ENCODE measurements at places on chromosomes 12 and 14.

DNA sequence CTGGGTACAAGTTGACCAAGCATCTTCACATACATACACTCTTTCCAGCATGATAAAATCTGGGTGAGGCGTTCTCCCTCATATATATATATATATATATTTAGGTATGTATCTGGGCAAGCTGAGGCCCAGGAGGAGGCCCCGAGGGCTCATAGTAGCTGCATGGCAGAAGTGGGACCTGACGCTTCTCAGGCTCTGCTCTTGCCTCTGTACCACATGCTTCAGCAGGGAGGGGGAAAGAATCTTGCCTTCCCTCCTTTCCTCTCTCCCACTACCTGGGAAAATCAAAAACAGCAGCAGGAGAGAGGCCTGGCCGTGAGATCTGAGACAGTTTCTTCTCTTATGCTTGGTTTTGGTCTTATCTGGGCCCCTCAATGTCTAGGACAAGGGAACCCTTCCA, 9.2 kb downstream of the PPP1R1A start:
- DNase-seq: no peak

DNA sequence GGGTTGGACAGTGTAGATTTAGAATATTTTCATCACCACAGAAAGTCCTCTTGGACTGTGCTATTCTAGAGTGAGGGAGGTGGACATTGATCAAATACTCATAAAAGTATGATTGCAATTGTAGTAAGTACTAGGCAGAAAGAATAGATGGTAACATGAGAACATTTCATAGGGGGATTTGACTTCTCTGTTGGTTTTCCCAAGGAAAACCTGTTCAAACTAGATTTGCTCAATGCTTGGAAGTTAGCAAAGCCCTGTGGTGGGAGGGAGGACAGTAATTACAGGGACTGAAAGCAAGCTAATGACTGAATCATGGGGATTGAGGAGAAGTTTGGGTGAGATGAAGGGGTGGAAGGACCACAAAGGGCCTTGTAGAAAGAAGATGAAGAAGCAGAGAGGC, 24.4 kb upstream of the EID3 start:
- DNase-seq: no peak

GRCh38 chr12:13094367-13094766, 9.1 kb downstream of the GSG1 start:
- peak; percentile 79 for DNase-seq

DNA sequence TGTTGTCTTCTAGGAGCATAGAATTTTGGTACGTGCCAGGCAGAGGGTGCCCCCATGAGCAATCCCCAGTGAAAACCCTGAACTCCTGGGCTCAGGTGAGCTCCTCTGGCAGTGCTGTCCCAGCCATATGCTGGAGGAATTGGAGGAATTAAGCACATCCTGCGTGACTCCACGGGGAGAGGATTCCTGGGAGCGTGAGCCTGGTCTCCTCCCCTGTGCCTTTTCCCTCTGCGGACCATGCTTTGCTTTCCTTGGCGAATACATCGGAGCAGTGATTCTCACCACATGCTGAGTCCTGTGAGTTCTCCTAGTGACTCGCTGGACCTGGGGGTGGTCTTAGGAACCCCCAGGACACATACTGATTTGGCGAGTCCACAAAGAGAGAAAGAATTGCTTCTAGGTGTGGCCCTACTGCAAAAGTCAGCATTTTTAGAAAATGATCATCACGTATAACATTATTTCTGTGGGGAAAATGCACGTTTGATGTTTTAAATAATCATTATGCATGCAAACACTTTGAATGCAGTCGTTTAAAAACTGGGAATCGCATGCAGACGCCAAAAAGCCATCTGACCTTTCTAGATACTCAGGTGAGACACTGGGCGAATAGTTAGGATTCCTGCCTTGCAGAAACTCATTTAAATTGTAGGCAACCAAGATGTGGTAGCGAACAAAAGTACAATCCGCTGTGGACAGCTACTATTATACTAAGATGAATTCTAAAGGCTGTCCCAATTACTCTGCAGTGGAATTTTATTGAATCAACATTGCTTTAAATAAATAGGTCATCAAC, 370.9 kb downstream of the TMEM132D start:
- no peak for DNase-seq

- DNase-seq: no peak
These were observed 25.2 kb downstream of the HAL start for GRCh38 chr12:95970905-95971304.

GRCh38 chr14:70890826-70891659, 16.2 kb upstream of the PCNX1 start:
- DNase-seq: peak; percentile 64

DNA sequence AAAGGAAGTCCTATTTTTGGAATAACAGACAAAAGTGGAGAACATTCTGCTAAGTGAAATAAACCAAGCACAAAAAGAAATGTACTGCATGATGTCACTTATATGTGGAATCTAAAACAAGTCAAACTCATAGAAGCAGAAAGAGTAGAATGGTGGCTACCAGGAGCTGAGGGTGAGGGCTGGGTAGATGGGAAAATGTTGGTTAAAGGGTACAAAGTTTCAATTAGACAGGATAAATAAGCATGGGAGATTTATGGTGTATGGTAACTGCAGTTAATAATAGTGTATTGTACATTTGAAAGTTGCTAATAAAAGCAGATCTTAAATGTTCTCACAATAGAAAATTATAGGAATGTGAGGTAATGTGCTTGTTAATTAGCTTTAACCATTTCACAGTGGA, 12.8 kb downstream of the LUM start:
- no peak for DNase-seq

GRCh38 chr14:104752735-104753527, at the start of gene SIVA1:
Gene SIVA1 (plus strand): TSS chr14:104753147. CDS start chr14:104753202, 55 bp downstream.
- peak; percentile 99 for DNase-seq

GRCh38 chr12:57226588-57227314, 2.8 kb upstream of the SHMT2 start:
- no peak for DNase-seq

DNA sequence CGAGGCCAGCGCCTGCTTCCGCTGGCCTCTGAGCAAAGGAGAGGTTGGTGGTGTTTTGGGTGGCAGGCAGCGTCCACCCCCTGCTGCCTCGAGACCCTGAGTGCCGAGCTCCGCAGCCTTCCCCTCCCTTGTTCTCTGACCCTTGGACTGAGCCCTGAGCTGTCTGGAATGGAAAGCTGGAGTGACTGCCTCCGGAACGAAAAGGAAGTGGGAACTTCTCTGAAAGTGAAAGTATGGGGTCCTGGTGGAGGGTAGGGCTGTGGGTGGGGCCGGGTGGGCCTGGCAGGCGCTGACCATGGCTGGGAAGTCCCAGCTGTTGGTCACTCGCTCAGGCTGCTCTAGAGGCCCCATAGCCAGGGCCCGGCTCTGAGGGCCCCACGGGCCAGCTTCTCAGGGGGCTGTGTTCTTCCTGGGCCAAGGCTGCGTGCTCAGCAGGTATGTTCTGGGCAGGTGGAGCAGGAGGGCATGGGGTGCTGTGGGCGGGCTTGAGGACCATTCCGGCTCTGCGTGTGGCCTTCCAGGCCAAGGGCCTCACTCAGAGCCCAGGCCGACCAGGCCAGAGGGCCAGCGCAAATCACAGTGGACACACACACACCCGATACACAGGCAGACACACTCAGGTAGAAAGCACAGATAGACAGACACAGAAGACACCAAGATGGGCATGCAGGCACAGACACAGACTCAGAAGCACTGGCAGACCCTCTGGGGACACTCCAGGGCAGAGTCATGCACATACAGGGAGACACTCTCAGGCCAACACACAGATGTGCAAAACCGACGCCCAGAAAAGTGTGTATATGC, at the start of gene EXOC3L4:
TSS of gene EXOC3L4 (plus strand) at position 320 of the 804 bp plus-strand sequence. CDS start 5,495 bp downstream, outside the sequence.
- DNase-seq: no peak

DNA sequence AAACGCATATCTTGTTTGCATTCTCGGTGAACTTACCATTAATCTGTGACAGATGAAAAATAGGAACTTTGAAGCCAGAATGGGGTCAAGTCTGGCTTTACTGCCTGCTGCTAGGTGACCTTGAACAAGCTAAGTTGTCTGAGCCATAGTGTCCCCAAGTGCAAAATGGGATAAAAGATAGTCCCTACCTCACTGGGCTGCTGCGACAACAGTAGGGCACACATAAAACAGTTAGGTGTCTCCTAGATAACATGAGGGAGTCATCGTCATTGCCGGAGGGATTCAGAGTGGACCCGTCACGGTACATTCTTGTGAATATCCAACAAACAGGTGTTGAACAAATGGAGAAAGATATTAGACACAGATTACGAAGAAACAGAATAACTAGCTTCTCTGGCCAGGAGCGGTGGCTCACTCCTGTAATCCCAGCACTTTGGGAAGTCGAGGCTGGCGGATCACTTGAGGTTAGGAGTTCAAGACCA, 71.2 kb downstream of the NINJ2 start:
- no peak for DNase-seq

GRCh38 chr12:114269153-114269552, 136.8 kb downstream of the TBX5 start:
- no peak for DNase-seq

GRCh38 chr12:52355176-52355575, 12.1 kb downstream of the KRT85 start:
- no peak for DNase-seq

DNA sequence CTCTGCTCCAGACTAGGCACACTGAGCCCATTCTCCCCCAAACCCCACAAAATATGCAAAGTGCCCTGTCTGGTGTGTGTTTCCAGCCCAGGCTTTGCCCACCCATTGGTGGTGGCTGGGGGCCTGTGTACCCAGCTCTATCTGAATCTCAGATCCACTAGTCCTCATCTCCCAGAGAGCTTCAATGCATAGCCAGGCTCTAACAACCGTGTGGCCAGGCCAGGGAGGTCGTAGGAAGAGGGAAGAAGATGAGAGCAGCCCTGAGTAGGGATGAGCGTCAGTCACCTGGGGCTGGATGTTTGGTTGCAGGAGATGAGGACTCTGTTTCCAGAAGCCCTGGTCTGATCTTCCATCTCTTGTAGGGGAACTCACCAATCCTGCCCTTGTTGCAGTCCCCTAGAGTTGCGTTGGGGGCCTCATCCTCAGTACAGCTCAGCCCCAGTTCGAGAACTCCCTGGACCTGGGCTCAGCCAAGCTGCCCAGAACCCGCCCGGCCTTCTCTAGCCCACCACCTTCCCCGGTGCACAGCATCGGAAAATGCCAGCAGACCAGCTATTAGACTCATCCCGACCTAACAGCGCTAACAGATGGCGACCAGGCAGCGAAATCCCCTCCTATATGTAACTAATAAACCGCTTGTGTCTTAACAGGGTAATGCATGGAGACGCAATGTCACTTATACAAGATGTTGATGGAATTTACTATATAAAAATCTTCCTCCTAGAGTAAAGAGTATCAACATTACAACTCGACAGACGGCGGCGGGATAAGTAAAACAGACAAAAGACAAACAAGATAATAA, 3.2 kb upstream of the LHX5 start:
- DNase-seq: no peak

- DNase-seq: no peak
These were observed 183.3 kb downstream of the CCDC59 start for GRCh38 chr12:82174936-82175335.

GRCh38 chr14:67016856-67017255, 172.4 kb upstream of the GARIN2 start:
- no peak for DNase-seq

DNA sequence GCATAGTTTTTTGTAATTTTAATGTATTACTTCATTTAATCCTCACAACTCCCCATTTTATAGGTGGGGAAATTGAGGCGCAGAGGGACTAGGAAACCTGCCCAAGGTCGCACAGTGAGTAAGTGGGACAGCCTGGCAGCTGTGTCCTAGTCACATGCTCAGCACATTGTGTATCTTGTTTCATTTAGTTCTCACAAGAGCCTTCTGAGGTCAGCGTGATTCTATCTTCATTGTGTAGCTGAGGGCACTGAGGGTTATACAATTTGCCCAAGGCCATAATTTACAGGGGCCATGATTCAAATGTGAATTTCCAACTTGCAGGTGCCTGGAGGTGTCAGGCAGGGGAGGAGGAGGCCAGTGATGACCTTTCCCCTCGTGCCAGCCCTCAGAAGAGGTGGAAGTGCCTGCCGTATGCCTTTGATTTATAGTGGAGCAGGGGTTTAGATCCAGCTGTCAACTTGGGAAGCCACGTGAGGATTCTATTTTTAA, 30.3 kb upstream of the SMOC1 start:
- DNase-seq: no peak

DNA sequence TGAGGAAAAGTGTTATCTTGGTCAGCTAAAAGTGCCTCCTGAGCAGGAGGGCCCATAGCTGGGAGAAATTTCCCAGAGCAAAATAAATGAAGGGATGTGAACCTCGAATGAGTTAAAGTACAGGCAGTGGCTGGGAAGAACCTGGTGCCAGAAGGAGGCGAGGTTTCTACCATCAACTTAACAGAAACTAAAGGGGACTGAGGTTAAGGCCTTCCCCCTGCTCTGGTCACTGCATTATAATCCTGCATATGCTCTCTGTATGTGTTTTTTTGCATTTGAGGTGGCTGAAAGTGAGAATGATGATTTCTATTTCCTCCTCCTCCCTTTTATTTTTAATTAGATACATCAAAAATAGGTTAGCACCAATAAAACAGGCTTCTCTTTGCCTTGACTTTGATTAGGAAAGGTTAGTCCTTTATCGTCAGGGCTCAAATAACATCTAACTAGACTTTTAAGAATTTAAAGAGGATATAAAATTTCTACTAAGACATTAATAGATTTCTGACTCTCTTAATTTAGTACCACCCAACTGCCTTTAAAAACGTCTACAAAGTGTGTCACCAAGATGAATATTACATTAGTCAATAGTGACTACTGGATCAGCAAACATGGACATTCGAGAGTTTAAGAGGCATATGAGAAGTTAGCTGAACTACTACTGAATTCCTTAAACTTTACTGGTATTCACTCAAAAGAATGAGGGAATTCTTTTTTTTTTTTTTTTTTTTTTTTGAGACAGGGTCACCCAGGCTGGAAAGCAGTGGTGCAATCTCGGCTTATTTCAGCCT, 49.2 kb downstream of the GALNT4 start:
- peak; percentile 52 for DNase-seq

GRCh38 chr14:32707742-32708500, 230.8 kb upstream of the NPAS3 start:
- DNase-seq: no peak

- DNase-seq: peak; percentile 55
These were observed 286.6 kb upstream of the PWP1 start for GRCh38 chr12:107399046-107399445.

DNA sequence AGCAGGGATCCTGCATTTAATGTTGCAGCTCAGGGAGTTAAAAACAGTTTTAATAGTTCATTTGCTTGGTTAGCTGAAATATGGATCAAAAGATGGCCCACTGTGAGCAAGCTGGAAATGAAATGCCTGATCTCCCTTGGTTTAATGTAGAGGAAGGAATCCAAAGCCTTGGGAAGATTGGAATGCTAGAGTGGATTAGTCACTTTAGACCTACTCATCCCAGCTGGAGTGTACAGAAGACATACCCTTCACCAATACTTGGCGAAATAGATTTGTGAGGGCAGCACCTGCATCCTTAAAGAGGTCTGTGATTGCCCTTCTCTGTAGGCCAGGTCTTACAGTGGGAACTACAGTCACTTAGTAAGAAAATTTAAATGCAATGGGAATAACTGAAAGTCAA, 58.0 kb upstream of the KRAS start:
- peak; percentile 84 for DNase-seq

- DNase-seq: no peak
These were observed 163.0 kb upstream of the NRXN3 start for GRCh38 chr14:78007160-78007559.

- peak; percentile 95 for DNase-seq
These were observed 53.3 kb upstream of the STK38L start for GRCh38 chr12:27190761-27191160.
